AG10803 (cell line): ENCODE measurements at places on chromosomes 1 and 21.

- peak; percentile 71 for DNase-seq
Measured at GRCh38 chr1:40153073-40153770, 8.0 kb upstream of the RLF start.

DNA sequence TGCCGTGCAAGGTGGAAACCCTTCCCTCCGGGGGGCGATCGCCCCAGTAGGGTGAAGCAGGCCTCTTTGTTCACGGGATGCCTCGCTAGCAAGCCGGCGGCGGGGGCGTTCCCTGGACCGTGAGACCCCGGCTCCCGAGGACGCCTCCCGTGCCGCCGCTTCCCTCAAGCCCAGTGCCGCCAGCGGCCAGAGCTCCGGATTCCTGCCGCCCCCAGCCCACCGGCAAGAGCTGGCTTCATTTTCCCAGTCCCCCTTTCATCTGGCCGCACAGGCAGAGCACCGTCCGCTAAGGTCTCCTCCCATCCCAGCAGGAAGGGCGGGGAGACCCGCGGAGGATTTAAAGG is 16.3 kb downstream of the IER5 start:
- DNase-seq, result no peak

GRCh38 chr1:60425528-60425927 is 352.0 kb upstream of the C1orf87 start:
- peak; percentile 5 for DNase-seq

DNA sequence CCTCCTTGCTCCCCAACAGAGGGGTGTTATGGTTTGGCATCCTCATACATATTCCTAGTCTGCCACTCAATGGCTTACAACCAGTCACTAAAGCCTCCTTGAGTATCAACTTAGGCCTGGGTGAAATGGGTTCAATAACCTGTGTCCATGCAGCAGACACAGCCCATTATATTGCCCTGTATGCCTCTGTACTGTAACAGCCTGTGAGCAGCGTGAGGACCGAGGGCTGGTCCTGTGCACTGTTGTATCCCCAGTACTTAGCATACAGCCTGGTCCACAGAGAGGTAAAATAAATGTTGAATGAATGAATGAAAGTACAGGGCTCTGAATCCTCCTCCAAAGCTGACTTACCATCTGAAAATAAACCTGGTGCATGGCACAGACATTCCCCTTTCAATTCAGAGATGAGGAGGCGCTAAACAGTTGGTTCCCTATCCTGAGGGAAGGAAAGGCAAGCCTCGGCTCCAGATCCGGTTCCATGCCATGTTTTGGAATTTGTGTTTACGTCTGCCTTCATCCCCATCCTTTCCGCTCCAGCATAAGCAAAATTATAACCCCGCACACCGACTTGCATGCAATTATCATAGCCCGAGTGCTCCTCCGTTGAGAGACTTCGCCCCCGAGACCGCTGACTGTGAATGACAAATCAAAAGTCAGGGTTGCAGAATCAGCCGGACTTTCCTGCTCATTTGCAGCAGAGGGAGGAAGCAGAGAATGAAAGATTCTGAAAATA is 45.0 kb upstream of the DNAJC6 start:
- DNase-seq, result peak; percentile 70

DNA sequence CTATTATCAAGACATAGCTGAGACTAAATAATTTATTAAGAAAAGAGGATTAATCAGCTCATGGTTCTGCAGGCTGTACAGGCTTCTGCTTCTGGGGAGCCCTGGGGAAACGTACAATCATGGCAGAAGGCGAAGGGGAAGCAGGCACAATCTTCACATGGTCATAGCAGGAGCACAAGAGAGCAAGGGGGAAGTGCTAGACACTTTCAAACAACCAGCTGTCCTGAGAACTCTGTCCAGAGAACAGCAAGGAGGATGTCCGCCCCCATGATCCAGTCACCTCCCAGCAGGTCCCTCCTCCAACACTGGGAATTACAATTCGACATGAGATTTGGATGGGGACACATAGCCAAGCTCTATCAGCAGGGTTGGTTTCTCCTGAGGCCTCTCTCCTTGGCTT is 10.3 kb upstream of the SLC45A1 start:
- no peak for DNase-seq

GRCh38 chr1:230139315-230139714 is 72.3 kb downstream of the GALNT2 start:
- no peak for DNase-seq

DNA sequence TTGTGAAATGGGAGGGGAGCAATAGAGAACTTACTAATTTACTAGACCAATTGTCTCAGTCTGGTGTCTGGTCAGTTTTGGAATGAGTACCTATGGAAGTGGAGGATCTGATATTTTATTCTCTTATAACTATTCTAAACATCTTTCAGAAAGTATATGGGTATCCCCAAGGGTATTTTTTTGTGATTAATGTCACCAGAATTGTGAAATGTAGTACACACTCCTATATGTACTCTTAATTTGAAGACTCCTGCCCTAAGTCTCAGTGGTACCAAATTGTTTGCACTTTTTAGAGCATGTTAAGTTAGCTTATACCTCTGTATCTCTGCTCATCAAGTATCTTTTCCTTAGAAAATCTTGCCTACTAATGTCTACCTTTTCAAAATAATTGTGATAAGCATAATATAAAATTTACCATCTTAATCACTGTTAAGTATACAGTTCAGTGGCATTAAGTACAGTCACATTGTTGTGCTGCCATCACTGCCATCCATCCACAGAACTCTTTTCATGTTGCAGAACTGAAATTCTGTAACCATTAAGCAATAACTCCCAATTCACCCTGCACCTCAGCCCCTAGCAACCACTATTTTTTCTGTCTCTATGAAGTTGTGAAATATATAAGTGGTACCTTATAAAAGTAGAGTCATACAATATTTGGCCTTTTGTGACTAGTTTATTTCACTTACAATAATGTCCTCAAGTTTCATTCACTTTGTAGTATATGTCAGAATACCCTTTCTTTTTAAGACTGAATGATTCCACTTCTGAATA is 40.5 kb downstream of the SLC30A7 start:
- no peak for DNase-seq

GRCh38 chr1:8835941-8836643 is 18.7 kb upstream of the RERE start:
- DNase-seq, result peak; percentile 50

GRCh38 chr1:2003541-2004131 is at the start of gene CFAP74:
Gene CFAP74 (minus strand): TSS chr1:2003786. CDS start chr1:1990956, 12,830 bp downstream.
- DNase-seq, result peak; percentile 13

DNA sequence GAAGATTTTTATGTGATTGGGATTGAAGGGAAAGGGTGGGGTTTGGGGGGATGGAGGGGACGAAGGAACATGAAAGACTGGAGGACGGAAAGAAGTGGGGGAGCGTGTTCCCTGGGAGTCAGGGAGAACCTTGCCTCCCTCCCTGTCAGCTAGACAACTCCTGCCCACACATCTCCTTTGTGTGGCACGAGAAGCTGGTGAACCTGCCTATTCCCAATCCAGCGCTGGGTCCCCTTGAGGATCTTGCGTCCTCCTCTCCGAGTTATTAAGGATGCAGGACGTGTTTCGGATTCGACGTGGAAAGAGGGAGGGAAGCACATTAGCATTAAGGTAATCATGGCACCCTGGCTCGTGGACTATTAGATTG is 1.4 kb downstream of the LRRC7 start:
- DNase-seq, result no peak

DNA sequence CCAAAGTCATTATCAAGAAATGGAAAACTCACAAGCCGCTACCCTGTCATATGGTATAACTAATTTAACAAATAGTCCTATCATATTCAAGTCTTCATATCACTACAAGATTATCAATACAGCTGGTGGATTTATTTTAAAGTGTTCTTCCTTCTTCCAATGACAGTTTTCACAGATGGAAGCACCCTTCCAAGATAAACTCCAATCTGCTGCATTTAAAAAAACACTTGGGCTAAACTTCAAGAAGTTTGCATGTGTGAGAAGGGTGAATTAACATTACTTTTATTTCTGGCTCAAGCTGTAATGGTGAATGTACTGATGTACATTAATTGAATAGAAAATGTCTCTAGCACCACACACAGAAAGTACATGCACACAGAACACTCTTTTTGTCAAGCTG is 192.4 kb downstream of the DPYD start:
- no peak for DNase-seq

- DNase-seq, result no peak
Measured at GRCh38 chr1:165531021-165531420, 12.8 kb upstream of the LRRC52 start.

GRCh38 chr1:221719987-221720386 is 21.9 kb downstream of the DUSP10 start:
- peak; percentile 30 for DNase-seq

DNA sequence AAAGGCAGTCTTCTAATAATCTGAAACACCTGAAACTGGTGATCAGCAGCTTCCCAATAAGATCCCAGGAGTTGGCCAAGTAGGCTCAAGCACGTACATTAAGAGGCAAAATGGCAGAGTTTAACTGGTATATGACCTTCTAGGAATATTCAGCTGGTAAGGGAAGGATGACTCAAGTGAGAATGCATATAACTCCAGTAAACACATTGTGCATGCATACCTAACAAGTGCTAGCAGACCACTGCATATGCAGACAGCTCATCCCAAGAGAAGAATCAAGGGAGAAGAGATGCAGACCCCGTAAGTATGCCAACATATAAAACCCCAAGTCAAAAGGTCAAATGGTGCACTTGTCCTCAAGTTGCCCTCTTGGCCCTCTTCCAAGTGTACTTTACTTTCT is 73.0 kb upstream of the ZRANB2 start:
- no peak for DNase-seq

DNA sequence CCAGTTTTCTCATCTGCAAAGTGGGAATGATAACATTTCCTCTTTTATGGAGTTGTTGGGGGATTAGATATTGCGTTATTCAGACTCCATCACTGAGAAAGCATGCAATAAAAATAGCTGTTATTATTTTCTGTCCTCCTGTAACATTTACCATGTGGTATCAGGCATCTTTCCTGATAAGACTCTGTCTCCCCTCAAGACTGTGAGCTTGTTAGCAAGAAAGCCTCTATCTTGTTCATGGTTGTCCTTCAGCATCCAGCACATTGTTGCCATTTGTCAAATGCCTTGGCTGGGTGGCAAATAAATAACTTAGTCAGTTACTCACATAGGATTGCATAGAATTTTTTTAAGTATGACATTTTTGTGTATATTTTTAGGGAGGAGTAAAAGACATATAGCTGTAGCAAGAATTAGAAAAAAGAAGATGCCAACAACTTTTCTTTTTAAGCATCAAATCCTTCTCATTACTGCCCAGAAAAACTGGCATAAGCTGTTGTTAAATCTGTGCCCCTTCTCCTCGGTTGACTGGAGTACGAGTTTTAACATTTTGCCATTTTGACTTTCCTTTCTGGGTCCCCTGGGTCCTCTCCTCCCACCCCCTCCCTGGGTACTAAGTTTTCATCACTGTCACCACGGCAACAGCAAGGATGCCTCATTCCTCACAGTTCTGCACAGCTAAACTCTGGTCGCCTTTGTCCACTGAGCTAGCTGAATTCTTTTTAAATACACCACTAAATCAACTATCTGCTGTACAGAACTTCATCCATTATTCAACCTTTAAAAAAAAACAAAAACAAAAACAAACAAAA is 1.0 kb upstream of the JAM2 start:
- DNase-seq, result peak; percentile 4

DNA sequence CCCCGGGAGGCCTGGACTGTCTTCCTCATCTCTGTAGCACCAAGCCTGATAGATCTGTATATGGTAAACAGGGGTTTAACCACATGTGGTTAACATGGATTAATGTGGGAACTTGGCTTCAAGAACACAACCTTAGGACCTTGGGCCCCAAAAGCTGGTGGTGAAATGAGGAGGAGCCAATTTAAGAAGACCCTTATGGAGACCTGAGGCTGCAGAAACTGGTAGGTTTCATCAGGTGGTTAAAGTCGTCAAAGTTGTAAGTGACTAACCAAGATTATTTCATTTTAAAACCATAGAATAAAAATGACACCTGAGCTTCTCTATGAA is 14.0 kb downstream of the THEMIS2 start:
- no peak for DNase-seq

DNA sequence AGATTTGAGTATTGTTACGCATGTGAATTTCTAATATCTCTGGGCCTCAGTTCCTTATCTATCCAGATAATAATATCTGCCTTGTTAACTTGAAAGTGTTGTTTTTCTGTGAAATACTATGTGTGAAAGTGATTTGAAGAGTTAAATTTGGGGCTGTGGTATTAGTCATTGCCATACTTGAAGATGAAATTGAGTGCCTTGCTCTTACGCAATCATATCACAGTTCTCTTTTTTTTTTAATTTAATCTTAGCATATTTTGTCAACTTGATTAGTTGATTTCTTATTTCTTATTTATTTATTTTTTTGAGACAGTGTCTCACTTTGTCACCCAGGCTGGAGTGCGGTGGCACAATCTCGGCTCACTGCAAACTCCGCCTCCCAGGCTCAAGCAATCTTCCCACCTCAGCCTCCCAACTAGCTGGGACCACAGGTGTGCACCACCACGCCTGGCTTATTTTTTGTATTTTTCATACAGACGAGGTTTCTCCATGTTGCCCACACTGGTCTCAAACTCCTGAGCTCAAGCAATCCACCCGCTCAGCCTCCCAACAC is 31.0 kb downstream of the AGO4 start:
- DNase-seq, result peak; percentile 9

DNA sequence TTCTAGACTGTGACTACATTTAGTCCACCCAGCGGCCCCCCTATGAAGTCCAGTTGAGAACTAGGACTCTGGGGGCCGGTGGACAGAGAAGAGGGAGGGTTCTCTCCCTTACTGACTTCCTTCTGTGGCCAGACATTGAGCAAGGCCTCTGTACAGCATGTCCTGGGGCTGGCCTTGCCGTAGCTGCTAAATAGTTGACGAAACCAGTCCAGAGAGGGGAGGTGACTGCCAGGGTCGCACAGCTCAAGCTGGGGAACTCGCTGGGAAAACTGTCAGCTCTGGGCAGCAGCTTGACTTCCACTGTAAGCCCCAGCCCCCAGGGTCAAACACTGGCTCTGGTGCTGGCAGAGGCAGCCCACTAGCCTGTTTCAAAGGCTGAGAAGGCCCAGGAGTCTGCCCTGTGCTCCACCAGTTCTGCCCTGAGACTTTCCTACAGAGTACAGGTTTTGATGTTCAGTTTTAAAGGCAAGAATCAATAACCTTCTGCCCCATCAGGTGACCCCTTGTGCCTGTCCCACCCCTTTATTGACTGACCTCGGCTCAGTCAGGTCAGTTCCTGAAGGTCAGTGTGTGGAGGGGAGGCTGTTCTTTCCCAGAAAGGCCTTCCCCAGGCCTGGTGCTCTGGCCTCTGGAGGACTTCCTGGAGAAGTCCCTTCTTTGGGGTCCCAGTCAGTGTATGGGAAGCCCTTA is 14.1 kb downstream of the PCSK9 start:
- DNase-seq, result no peak

- DNase-seq, result no peak
Measured at GRCh38 chr1:230256896-230257295, 169.2 kb downstream of the PGBD5 start.
